ENCODE measurements at places on chromosomes 4 and X.
A peak's percentile ranks its signal among the peaks of the same experiment; 100 is the strongest.

GRCh38 chrX:20060961-20061748 is 55.6 kb downstream of the MAP7D2 start:
- no peak for DNase-seq

- DNase-seq, result no peak
Observed at GRCh38 chrX:133391111-133391510, 24.2 kb downstream of the GPC4 start.

GRCh38 chrX:116824785-116825184 is 362.0 kb upstream of the CT83 start:
- DNase-seq, result no peak

GRCh38 chr4:140150636-140150885 is 3.4 kb downstream of the MAML3 start:
- DNase-seq, result no peak

DNA sequence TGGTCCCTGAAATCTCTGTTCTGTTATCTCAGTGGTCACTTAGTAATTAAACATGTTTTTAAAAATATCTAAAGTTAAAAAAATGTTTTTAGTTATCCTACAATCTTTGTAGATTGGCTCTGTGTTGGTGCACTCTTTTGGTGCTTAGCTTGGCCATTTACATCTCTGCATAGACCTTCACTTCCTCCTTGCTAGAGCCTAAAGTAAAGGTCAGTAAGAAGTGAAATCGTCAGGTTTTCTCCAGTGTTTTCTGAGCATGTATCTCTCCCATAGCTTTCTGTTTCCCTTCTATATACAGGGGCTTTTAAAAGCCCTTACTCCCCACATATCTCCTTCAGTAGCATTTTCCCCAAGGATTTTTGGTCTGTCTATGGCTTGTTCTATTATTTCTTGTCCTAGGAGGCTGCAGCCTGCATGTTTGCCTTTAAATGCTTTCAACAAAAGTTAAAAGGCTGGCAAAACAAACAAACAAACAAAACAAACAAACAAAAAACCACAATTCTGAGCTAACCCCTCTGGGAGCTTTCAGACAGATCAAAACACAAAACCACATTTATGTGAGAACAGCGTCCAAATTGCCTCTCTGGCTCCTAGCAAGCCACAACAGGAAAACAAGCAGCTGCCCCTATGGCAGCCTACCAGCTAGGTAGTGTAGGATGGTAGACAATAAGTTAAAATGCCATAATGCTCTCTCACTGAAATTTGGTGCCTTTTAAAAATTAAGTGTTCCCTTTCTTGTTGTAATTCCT is 27.3 kb upstream of the GPRASP2 start:
- no peak for DNase-seq

DNA sequence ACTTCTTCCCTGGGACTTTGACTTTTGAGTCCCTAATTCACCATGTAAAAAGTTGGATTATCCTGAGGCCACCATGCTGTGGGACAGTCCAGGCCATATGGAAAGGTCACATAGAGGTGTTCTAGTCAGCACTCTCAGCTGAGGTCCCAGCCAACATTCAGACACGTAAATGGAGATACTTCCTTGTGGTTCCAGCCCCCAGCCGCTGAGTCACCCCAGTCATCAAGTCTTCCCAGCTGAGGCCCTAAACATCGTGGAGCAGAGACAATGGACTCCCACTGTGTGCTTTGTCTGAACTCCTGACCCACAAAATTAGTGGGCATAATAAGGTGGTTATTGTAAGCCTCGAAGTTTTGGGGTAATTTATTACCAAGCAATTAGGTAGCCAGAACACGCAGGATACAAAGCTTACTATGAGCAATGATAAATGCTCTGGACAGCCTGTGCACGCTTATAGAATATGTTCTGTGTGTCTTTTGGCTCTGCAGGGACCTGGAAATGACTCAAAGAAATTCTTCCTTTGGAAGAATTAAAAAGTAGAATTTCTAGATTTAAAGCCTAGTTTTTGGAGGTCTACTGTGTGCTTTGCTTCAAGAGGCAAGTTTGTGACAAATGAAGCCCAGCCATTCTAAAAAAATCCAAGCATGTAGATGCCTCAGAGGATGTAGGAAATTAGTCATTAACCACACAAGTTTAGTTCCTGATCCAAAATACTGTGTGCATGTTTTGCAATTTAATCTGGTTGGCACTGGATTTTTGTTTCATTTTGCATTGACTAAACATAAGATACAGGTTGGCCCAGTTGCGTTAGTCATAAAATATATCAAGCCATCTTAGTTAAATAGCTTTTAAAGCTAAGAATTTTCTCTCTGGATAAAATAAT is 33.2 kb upstream of the SLC9A7 start:
- DNase-seq, result peak; percentile 16

Measured in K562 (cell line).